T-cell (primary cell): ENCODE measurements at places on chromosomes 3 and 15.
A peak's percentile ranks its signal among the peaks of the same experiment; 100 is the strongest.

GRCh38 chr3:16513141-16514020 is at the start of gene RFTN1:
RFTN1 (minus strand) TSS chr3:16513699; CDS start chr3:16493869, 19,830 bp downstream.
- H3K27ac ChIP-seq = peak within 1 kb of the TSS; percentile 88
- peak within 1 kb of the TSS; percentile 89 for H3K4me3 ChIP-seq
- H3K36me3 ChIP-seq = no peaks in the 10 kb centered on the region
- DNase-seq = peak; percentile 41
- peaks cover 67% of the 10 kb centered on the region for H3K4me1 ChIP-seq

DNA sequence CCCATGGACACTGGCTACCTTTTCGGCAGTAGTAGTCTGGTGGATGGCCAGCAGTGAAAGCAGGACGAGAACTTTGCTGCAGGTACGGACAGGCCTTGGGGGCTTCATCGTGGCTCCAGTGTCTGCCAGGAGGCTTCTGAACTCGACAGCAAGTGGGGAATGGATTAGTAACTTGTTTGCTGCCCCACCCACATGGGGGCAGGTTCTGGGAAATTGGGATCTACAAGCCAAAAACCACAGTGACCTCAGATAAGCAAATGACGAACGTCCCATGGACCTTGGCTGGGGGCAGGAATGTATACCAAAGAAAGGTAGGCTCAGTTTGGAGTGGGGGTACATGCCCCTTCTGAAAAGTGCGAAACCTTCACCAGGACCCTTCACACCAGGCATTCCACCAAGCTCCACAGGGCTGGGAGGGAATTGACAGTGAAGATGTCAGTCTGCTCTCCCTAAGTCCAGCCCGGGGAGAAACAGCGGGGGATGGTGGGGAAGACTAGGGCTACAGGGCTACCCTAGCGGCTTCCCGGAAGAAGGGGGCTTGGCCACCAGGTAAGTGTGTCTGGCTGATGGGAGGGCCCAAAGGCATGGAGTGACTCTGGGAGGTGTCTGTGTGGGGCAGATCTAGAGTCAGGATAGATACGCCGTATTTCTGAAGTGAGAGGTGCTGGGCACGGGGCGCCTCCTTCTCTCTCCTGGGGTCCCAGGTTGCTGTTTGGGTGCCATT is at the start of gene ITIH4:
Gene ITIH4 (minus strand): TSS at position 138 of the 724 bp plus-strand sequence. CDS start 30 bp downstream, at position 108.
- no peak within 1 kb of the TSS for H3K27ac ChIP-seq
- no peaks in the 10 kb centered on the region for H3K27me3 ChIP-seq
- DNase-seq = no peak
- no peak within 1 kb of the TSS for H3K4me3 ChIP-seq

DNA sequence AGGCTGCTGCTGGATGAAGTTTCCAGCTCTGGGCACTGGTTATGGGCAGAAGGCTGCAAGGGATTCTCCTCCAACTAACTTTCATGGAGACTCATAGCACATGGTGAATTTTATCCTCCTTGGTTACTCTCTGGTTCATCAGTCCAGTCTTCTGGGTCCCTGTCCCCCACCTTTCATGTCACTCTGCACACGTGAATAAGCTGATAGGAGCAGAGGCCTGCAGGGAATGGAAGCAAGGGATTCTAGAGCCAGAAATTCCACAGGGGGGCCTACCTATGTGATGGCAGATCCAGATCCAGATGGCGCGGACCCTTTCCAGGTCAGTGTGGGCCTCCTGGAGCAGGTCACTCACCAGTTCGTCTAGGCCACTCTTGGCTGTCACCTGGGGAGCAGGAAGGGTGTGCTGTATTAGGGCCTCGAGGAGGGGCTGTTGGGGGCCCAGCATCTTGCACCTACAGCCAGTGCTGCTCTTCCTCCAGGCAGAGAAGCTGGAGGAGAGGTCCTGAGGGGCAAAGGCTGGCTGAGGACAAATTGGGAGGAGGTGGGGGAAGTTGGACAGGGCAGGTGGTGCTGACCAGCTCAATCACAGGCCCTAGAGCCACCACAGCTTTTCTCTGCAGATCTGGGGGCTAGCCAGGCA is 30.2 kb downstream of the KY start:
- H3K27ac ChIP-seq = no peak overlapping the region
- no peaks in the 10 kb centered on the region for H3K36me3 ChIP-seq
- no peak overlapping the region for H3K4me3 ChIP-seq
- H3K27me3 ChIP-seq = peaks cover 4% of the 10 kb centered on the region
- DNase-seq = no peak
- no peaks in the 10 kb centered on the region for H3K4me1 ChIP-seq

- no peaks in the 10 kb centered on the region for H3K36me3 ChIP-seq
- H3K4me3 ChIP-seq = no peak overlapping the region
- no peak overlapping the region for H3K27ac ChIP-seq
Observed at GRCh38 chr15:62940755-62941361, 101.7 kb upstream of the TPM1 start.

DNA sequence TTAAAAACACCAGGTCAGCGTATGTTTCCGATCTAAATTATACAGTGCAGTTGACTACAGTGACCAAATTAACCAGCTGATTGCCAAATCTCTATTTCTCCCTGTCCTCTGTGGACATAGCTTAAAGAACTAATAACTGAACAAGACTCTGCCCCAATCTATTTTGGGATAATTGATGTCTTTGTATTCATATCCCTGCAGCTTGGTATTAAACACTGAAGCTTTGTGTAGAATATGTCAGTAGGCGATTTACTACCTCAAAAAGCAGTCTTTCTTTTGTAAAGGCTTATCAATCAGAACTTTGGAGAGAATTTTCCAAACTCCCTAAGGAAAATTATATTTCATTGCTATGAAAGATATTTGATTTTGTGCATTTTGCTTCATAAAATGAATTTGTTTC is 258.2 kb downstream of the SOX2 start:
- H3K4me3 ChIP-seq = no peak overlapping the region
- no peaks in the 10 kb centered on the region for H3K4me1 ChIP-seq
- H3K27ac ChIP-seq = no peak overlapping the region
- no peaks in the 10 kb centered on the region for H3K36me3 ChIP-seq

DNA sequence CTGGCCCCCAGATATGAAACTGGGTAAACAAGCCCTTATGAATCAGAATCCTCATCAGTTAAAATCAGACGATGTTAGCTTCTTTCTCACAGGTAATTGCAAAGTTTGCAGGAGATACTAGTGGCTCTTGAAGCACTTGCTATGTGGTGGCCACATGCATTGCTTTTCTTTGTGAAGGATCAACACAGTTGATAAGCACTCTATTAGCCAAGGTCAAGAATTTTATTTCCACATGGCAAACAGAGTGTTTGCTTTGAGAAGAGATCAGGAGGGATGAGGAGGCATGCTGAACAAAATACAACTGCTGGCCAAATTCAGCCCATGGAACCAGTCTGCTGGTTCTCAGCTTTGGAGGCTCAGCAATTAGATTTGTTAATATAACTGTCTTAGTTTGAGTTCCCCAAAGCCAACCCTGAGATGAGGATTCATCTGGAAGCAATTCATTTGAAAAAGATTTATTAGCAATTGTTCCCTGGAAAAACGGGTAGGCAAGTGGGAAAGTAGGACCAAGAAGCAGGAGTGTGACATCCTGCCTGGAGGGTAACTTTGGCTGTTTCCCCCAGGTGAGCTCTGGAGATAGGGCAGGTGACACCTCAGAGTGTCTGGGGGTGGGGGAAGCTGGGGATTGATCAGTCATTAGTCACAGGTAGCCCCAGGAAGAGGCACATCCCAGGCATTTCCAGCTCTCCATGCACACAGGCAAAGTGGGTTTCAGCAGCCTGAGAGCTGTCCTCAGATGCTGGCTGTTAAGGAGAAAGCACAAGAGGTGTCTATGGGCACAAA is 180.3 kb downstream of the ABHD5 start:
- no peak overlapping the region for H3K4me3 ChIP-seq
- H3K4me1 ChIP-seq = no peaks in the 10 kb centered on the region
- DNase-seq = no peak
- no peaks in the 10 kb centered on the region for H3K27me3 ChIP-seq
- no peak overlapping the region for H3K27ac ChIP-seq

DNA sequence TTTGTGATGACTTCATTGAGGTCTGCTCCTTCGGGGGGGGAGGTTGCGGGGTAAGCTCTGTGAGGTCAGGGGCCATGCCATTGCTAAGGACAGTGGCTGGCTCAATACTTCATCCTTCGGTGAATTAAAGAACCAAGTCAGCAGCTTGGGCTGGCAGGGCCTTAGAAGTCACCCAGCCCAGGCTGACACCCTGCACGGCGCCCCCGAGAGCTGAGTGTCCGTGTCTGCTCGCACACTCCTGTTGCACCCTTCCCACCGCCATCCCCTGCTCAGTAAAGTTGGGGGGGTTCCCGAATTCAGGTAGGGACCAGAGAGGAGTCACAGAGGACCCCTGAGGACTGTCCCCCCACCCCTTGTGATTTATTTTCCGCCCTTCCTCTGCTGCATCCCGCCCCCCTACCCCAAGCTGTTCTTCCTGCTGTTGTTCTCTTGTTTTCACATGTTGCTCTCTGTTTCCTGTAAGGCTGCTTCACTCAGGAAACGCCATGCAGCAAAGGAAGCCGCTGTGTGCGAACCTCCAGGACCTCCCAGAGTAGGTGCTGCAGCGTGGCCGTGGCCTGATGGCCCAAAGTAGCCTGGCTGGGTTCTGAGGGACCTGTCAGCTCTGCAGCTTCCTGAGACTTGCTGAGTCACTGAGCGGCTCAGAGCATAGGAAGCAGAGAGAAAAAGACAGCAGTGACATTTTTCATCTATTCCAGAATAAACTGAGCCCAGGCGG is 14.4 kb downstream of the EFCC1 start:
- no peaks in the 10 kb centered on the region for H3K27me3 ChIP-seq
- DNase-seq = peak; percentile 31
- no peaks in the 10 kb centered on the region for H3K36me3 ChIP-seq
- peak overlapping the region; percentile 84 for H3K27ac ChIP-seq
- H3K4me3 ChIP-seq = peak overlapping the region; percentile 32
- peaks cover 43% of the 10 kb centered on the region for H3K4me1 ChIP-seq

GRCh38 chr15:101267320-101268104 is 9.8 kb downstream of the SELENOS start:
- H3K27me3 ChIP-seq = peaks cover 4% of the 10 kb centered on the region
- no peaks in the 10 kb centered on the region for H3K4me1 ChIP-seq
- no peak for DNase-seq
- no peak overlapping the region for H3K4me3 ChIP-seq
- peaks cover 27% of the 10 kb centered on the region for H3K36me3 ChIP-seq

DNA sequence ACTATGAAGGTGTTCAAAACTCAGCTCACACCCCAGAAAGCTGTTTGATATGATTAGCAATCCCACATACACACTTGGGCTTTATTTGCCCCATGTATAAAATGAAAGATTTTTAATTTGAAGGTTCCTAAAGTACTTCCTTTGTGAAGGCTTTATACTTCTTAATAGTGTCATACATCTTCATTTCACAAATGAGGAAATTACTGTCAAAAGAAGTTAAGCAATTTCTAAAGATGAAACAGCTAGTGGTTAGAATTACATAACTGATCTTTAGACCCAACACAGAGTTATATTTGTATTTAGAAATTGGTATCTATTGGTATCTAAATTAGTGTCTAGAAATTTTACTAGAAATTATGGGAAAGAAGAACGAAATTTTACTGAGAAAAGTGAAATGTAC is 7.1 kb downstream of the CD200R1 start:
- peaks cover 9% of the 10 kb centered on the region for H3K4me1 ChIP-seq
- H3K36me3 ChIP-seq = no peaks in the 10 kb centered on the region
- peak overlapping the region; percentile 20 for H3K27ac ChIP-seq
- no peak for DNase-seq

DNA sequence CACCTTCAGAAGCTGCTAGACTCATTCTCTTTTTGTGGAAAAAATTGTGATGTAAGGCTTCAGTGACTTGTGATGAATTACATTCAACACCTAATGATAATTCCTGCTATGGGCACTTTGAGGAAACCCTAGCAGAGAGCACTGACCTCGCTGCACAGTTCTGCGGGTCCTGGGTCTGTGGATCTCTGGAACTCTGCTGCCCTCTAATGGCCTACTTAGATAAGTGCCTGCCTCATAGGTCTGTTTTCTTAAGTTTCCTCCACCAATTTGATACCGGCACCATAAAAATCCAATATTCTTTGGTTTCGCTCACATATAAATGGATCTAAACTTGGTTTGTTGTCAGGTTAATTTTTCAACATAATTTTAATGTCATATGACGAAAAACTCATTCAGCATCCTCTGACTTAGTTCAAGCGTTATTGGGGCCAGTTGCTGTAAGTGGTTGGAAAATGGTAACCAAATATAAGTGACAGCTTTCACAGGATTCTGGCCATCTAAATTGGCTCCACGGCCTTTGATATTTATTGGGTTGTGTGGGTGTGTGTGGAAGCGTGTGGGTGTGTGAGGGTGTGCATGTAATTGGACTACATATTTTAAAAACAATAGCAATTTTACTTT is 10.4 kb downstream of the SLITRK3 start:
- no peak overlapping the region for H3K4me3 ChIP-seq
- H3K4me1 ChIP-seq = no peaks in the 10 kb centered on the region
- no peak for DNase-seq

- no peak overlapping the region for H3K27ac ChIP-seq
- no peaks in the 10 kb centered on the region for H3K27me3 ChIP-seq
- H3K4me3 ChIP-seq = no peak overlapping the region
- H3K4me1 ChIP-seq = no peaks in the 10 kb centered on the region
- H3K36me3 ChIP-seq = peaks cover 8% of the 10 kb centered on the region
Observed at GRCh38 chr3:10300087-10300486, 7.3 kb upstream of the GHRL start.

GRCh38 chr3:128585974-128586373 is 64.6 kb downstream of the RPN1 start:
- H3K4me1 ChIP-seq = no peaks in the 10 kb centered on the region
- H3K27ac ChIP-seq = no peak overlapping the region
- H3K4me3 ChIP-seq = no peak overlapping the region
- H3K36me3 ChIP-seq = no peaks in the 10 kb centered on the region
- H3K27me3 ChIP-seq = peaks cover 19% of the 10 kb centered on the region

DNA sequence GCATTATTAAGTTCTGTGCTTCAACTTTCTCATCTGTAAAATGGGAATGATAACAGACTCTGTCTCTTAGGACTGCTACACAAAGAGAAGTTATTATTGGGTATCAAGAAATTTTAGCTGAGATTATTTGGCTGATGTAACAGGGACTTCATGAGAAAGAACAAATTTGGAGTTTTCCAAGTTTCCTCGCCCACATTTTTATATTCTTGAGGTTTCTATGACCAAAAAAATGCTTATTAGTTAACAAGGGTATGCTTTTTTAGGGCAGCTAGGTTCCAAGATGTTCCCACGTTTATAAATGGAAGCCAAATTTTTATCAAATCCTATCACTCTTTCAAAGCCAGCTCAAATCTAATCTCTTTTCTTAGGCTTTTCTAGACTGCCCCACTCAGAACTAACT is 50.6 kb upstream of the C3orf80 start:
- H3K36me3 ChIP-seq = no peaks in the 10 kb centered on the region
- DNase-seq = no peak
- H3K4me1 ChIP-seq = no peaks in the 10 kb centered on the region
- no peaks in the 10 kb centered on the region for H3K27me3 ChIP-seq
